ENCODE measurements at places on chromosomes 5 and 9. TPM values are rescaled to one million over a fixed set of nuclear protein-coding genes. Genes with fewer than 3 reads are reported as not detected.

The FBN2 gene
- 15.9 TPM for total RNA-seq

The TMEM232 gene
- total RNA-seq = 1.3 TPM

The IER5L gene
- total RNA-seq = 1.0 TPM

The PCDHGB1 gene
- total RNA-seq = 3.9 TPM

The TAS2R1 gene
- total RNA-seq = not detected

The NR5A1 gene
- total RNA-seq = 0.42 TPM

The GLDC gene
- total RNA-seq = 101 TPM

The SPATA31E1 gene
- total RNA-seq = 0.09 TPM

Measured in H1 (cell line).